A673 (cell line): ENCODE measurements at places on chromosomes 13 and 19. TPM values are rescaled to one million over a fixed set of nuclear protein-coding genes. Genes with fewer than 3 reads are reported as not detected.
A peak's percentile ranks its signal among the peaks of the same experiment; 100 is the strongest.

PRR19 gene
- 2.5 and 3.6 TPM in 2 replicates for total RNA-seq

ZSCAN4 gene
- total RNA-seq = not detected in 2 replicates

CCDC169 gene
- total RNA-seq = 14.3 and 14.5 TPM in 2 replicates

PNMA8B gene
- 0.75 and 0.81 TPM in 2 replicates for total RNA-seq

SIGLEC11 gene
- total RNA-seq = not detected in 2 replicates

RPS15 gene
- total RNA-seq = 1,685 and 1,696 TPM in 2 replicates

CPAMD8 gene
- 0.82 and 1.0 TPM in 2 replicates for total RNA-seq

- H3K27me3 ChIP-seq = no peaks in the 10 kb centered on the region
- no peaks in the 10 kb centered on the region for H3K36me3 ChIP-seq
- H3K4me3 ChIP-seq = peak overlapping the region; percentile 67
- peak overlapping the region; percentile 98 for H3K27ac ChIP-seq
Observed at GRCh38 chr13:36344173-36344572, 2.0 kb downstream of the SPART start.

DNA sequence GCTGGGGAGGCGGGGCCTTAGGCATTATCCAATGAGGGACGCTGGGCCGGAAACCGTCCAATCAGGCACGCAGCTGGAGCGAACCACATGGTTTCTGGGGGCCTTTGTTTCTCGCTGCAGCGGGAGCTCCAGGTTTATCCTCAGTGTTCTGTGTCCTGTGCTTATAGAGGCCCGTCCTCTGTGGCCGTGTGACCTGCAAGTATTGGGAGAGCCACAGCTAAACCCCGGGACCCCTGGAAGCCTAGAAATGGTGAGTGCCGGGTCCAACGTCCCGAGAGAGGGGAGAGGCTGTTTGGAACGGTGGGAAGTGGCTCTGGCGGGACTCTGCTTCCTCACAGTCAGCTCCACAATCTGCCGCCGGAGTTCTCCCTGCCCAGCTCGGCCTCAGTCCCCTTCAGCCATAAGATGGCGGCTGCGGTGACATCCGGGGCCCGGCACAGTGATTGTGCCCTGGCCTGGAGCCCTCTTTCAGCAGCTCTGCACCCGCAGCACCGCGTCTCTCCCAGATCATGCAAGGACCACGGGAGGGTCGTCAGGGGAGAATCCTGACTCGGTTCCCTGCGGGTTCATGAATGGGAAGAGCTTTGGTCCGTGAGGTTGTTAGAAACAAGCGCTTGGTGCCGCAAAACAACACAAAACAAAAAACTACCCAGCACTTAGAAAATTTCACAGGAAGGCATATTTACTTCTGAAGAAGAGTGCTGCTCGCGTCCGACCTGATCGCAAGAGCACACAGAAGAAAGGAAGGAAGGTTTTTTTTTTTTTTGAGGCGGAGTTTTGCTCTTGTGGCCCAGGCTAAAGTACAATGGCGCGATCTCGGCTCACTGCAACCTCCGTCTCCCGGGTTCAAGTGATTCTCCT, at the start of gene ZNF253:
ZNF253 (plus strand) TSS at position 133 of the 861 bp plus-strand sequence; CDS start at position 248, 115 bp downstream.
- peak within 1 kb of the TSS; percentile 69 for H3K4me3 ChIP-seq
- no peaks in the 10 kb centered on the region for H3K4me1 ChIP-seq
- peaks cover 4% of the 10 kb centered on the region for H3K36me3 ChIP-seq
- H3K27me3 ChIP-seq = no peaks in the 10 kb centered on the region
- peak; percentile 97 for DNase-seq
- H3K27ac ChIP-seq = peak within 1 kb of the TSS; percentile 90

GRCh38 chr13:32246468-32246867, 68.7 kb downstream of the ZAR1L start:
- H3K27ac ChIP-seq = no peak overlapping the region
- peak; percentile 82 for DNase-seq
- no peak overlapping the region for H3K4me3 ChIP-seq
- H3K27me3 ChIP-seq = no peaks in the 10 kb centered on the region
- H3K4me1 ChIP-seq = no peaks in the 10 kb centered on the region

DNA sequence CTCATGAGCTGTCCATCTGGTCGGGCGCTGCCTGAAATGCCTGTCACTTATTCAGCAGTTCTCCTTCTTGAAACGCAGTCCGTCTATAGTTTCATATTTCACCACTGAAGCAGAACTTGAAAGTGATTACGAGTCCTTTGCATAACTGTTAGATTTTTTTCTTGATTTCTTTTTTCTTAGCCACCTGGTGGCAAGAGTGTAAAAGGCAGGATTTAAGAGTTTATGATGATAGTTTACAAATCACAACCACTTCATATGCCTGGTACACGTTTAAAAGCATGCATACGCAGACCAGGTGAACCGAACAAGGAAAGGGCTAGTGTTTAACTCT, 45.8 kb downstream of the GGACT start:
- H3K4me3 ChIP-seq = peak overlapping the region; percentile 4
- DNase-seq = peak; percentile 83
- H3K27me3 ChIP-seq = no peaks in the 10 kb centered on the region

GRCh38 chr19:2983351-2984214, 6.2 kb downstream of the TLE6 start:
- H3K4me3 ChIP-seq = peak overlapping the region; percentile 14
- H3K4me1 ChIP-seq = peaks cover 27% of the 10 kb centered on the region
- peaks cover 5% of the 10 kb centered on the region for H3K27me3 ChIP-seq
- no peaks in the 10 kb centered on the region for H3K36me3 ChIP-seq
- H3K27ac ChIP-seq = peak overlapping the region; percentile 22

GRCh38 chr19:38213469-38213868, 10.6 kb downstream of the DPF1 start:
- H3K4me1 ChIP-seq = peaks cover 19% of the 10 kb centered on the region
- no peaks in the 10 kb centered on the region for H3K36me3 ChIP-seq
- no peak for DNase-seq
- H3K27me3 ChIP-seq = peaks cover 7% of the 10 kb centered on the region

GRCh38 chr13:110271313-110271712, 35.6 kb downstream of the COL4A1 start:
- DNase-seq = no peak
- H3K27ac ChIP-seq = no peak overlapping the region
- peaks cover 7% of the 10 kb centered on the region for H3K4me1 ChIP-seq
- no peaks in the 10 kb centered on the region for H3K27me3 ChIP-seq
- H3K36me3 ChIP-seq = no peaks in the 10 kb centered on the region
- no peak overlapping the region for H3K4me3 ChIP-seq

GRCh38 chr19:52941941-52942385, 18.7 kb upstream of the ZNF888 start:
- peak overlapping the region; percentile 67 for H3K27ac ChIP-seq
- H3K36me3 ChIP-seq = no peaks in the 10 kb centered on the region
- no peaks in the 10 kb centered on the region for H3K4me1 ChIP-seq
- peak; percentile 48 for DNase-seq
- H3K27me3 ChIP-seq = no peaks in the 10 kb centered on the region
- H3K4me3 ChIP-seq = peak overlapping the region; percentile 63

DNA sequence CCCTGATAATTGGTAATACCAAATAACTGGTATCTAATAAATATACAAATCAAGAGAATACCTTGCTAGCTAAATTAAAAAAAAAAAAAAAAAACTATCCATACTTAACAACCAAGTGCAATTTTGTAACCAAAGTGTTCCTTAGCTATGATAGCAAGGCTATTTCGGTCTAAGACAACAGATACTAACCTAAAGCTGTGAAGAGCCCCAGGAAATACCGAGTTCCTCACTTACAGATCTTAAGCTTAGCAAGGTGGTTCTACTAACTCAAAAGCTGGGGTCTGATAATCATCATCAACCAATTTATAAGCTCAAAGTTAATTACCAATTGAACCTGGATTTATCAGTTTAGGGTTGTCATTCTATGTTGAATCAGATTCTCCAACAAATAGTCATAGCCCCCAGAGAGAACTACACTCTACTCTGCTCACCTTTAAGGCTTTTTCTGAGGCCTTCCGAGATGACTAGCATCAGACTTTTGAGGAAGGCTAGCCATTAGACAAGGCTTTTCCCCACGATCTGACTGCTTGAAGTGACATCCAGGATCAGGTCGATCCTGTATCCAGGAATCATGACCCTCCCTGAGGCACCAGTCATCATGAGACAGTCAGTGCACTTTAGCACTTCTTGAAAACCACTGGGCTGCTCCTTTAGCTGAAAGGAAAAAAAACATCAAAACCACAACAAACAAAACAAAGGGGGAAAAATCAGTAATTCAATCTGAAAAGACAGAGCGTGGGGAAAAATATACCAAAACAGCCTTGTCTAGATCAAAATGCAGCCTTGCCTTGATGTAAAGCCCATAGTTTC, 31.9 kb downstream of the INTS6 start:
- H3K27ac ChIP-seq = no peak overlapping the region
- H3K36me3 ChIP-seq = peaks cover 58% of the 10 kb centered on the region
- no peak overlapping the region for H3K4me3 ChIP-seq
- H3K4me1 ChIP-seq = peaks cover 14% of the 10 kb centered on the region

DNA sequence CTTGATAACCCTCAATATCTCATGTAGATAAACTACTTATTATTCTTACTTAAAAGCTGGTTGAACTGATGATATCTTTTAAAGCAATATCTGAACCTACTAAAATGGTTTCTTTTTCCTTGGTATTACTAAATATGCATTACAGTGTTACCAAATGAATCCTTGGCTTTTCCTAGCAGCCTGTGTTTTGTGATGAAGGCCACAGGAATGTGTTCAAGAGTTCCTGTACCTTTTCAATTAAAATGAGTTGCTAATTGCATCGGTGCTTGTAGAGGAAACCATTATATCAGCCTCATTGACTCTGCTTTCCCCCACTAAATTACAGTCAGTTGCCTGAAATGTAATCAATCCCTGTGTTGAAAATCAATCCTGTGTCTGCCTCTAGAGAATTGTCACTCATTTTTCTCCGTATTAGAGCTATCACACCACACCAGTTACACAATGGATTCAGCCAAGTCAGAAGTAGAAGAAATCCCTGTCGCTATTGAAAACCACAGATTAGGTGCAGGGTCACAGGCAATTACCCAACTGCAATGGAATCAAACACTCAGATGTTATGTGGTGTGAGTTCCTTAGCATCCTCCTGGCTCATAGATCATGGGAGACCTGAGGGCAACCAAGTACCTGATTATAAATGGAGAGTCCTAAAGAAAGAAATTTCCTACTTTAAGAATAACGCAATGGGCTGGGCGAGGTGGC, 13.3 kb downstream of the FAM216B start:
- no peak overlapping the region for H3K27ac ChIP-seq
- no peaks in the 10 kb centered on the region for H3K36me3 ChIP-seq
- no peaks in the 10 kb centered on the region for H3K27me3 ChIP-seq
- no peak overlapping the region for H3K4me3 ChIP-seq

DNA sequence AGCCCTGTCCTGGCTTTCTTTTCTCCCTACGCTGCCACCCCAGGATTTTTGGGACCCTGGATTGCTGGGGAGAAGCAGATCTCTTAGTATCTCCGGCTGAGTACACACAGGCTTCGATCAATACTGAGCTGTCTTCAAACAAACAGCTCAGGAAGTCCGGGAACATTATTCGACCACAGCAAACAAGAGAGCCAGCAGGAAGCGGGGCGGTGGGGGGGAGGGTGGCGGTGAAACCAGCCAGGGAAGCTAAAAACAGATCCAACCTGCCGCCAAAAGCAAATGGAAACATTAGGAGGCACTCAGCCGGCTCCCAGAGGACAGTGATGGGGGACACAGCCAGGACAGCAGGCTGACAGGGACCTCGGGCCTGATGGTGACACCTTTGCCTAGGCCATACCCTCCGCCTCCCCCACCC, 12.2 kb upstream of the BCAM start:
- H3K36me3 ChIP-seq = no peaks in the 10 kb centered on the region
- no peaks in the 10 kb centered on the region for H3K27me3 ChIP-seq
- peaks cover 4% of the 10 kb centered on the region for H3K4me1 ChIP-seq
- no peak for DNase-seq
- no peak overlapping the region for H3K4me3 ChIP-seq
- no peak overlapping the region for H3K27ac ChIP-seq

DNA sequence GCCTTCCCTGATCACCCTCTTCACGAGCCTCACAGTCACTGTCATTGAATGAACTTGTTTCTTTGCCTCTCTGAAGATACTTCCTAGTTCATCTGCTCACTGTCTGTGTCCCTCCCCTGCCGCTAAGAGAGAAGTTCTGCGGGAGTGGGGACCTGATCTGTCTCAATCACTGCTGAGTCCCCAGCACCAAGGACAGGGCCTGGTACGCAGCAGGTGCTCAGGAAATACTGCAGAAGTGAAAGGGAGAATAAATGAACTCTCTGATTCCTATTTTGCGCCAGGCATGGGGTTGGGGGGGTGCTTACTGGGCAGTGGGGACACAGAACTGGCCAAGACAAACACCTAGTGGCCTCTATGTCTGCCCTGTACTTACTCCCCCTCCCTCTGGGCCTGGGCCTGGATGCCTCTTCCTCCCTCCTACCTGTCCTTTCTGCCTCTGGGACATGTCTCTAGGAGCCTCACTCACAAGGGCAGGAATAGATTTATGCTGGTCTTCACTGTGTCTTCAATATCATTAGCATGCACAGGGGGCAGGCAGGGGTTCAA, 17.5 kb downstream of the FCGBP start:
- no peaks in the 10 kb centered on the region for H3K27me3 ChIP-seq
- H3K27ac ChIP-seq = no peak overlapping the region
- no peak for DNase-seq
- H3K36me3 ChIP-seq = peaks cover 6% of the 10 kb centered on the region
- no peak overlapping the region for H3K4me3 ChIP-seq

GRCh38 chr19:19656451-19657396, 6.8 kb downstream of the ATP13A1 start:
- no peak overlapping the region for H3K4me3 ChIP-seq
- no peaks in the 10 kb centered on the region for H3K27me3 ChIP-seq
- DNase-seq = no peak

DNA sequence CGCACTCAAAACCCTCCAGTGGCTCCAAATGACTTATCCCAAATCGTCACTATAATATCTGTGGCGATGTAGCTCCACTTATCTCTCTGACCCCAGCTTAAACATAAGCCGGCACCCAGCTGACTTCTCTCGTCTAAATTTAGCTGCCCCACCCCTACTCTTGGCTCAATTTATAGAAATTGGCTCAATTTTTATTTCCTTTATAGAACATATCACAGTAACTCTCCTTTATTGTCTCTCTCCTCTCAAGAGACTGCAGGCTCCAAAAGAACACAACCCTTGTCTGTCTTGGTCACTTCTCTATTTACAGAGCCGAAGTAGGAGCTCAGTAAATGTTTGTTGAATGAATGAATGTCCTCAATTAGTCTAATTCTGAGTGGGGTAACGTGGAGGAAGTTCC, 805 bp downstream of the ZNF784 start:
- no peak for DNase-seq
- peaks cover 5% of the 10 kb centered on the region for H3K4me1 ChIP-seq
- H3K27ac ChIP-seq = peak overlapping the region; percentile 6
- no peaks in the 10 kb centered on the region for H3K27me3 ChIP-seq

DNA sequence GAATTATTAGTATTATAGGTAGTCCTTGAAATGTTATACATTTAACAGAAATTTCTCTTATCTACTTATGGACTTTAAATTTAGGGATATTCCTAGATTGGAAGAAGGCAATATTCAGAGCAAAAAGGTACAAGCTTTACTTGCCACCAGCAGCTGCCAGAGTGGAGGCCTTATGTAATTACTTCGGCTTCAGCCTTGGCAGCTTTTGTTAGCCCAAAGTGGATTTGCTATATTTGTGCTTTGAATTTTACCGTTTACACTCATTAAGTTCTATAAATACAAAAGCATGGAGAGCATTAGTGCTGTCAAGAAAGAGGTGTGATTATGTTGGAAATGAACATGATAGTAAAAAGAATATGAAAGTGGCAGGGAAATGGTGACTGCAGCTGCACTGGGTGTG, 319.9 kb downstream of the ATP8A2 start:
- H3K4me1 ChIP-seq = no peaks in the 10 kb centered on the region
- no peaks in the 10 kb centered on the region for H3K27me3 ChIP-seq
- no peak overlapping the region for H3K4me3 ChIP-seq
- DNase-seq = no peak
- no peaks in the 10 kb centered on the region for H3K36me3 ChIP-seq
